Thymus (tissue), 14 donors: ENCODE measurements at places on chromosomes 7 and 10.

DNA sequence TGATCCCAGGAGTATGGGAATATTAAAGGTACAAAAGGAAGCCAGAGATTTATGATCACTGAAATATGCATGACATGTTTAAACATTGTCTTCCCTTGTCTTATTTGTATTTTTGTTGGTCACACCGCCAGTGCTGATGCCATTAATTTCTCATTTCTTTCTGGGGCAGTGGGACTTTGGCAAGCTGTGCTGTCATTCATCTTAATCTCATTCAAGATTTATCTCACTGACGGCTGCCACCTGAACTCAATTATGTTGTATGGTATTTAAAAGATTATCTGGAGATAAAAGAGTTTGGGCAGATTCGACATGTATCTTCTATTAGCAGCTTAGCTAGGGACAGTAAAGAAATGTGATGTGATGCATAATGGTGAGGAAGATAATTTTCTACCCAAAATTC, 284.9 kb upstream of the PLXDC2 start:
- no peak overlapping the region for H3K4me3 ChIP-seq
- H3K27ac ChIP-seq = no peak overlapping the region
- DNase-seq = no peak
- no peaks in the 10 kb centered on the region for H3K36me3 ChIP-seq
- no peaks in the 10 kb centered on the region for H3K27me3 ChIP-seq
- H3K4me1 ChIP-seq = no peaks in the 10 kb centered on the region

- no peaks in the 10 kb centered on the region for H3K36me3 ChIP-seq
- H3K4me1 ChIP-seq = no peaks in the 10 kb centered on the region
These were observed at the start of gene COL1A2 for GRCh38 chr7:94394437-94395140. COL1A2 (plus strand) TSS chr7:94394895; CDS start chr7:94395032, 137 bp downstream.

DNA sequence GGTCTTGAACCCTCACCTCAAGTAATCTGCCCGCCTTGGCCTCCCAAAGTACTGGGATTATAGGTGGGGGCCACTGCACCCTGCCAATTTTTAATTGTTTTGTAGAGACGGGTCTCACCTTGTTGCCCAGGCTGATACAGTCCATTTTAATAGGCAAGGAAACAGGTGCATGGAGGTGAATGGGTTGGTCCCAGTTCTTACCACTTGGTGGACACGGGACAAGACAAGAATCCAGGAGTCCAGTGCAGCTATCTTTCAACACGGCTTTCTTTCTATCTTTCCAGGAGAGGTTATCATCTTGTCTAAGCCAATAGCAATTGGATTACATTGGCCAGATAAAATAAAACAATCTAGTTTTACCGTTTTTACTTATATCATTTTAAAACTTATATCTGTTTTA, 23.8 kb downstream of the TCF7L2 start:
- peaks cover 2% of the 10 kb centered on the region for H3K27me3 ChIP-seq
- no peak for DNase-seq
- no peak overlapping the region for H3K27ac ChIP-seq

DNA sequence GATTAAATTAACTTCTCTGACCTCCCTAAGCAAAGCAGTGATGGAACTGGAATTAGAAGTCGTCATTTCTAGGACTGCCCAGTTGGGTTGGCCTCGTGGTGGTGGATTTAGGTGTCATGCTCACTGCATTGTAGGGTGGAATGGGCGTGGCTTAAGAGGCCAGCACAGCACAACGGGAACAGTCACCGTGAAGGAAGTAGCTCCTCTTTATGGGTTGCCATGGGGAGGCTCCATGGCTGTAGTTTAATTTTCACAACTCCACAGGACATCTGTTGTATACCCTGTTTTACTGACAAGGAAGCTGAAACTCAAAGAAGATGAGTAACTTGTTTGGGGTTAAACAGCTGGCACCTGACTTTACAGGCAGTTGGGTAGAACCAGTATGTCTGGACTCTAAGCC, 208.3 kb downstream of the CELF2 start:
- H3K27ac ChIP-seq = peak overlapping the region; percentile 66
- DNase-seq = peak; percentile 63
- no peaks in the 10 kb centered on the region for H3K27me3 ChIP-seq
- H3K4me3 ChIP-seq = no peak overlapping the region

GRCh38 chr10:101143345-101143630, 12.2 kb downstream of the TLX1 start:
- H3K4me1 ChIP-seq = no peaks in the 10 kb centered on the region
- no peak overlapping the region for H3K4me3 ChIP-seq
- H3K27me3 ChIP-seq = peaks cover 92% of the 10 kb centered on the region

GRCh38 chr7:55063061-55063460, 44.2 kb downstream of the EGFR start:
- no peak overlapping the region for H3K4me3 ChIP-seq
- no peak for DNase-seq
- no peaks in the 10 kb centered on the region for H3K4me1 ChIP-seq
- H3K27ac ChIP-seq = no peak overlapping the region

- H3K27ac ChIP-seq = no peak overlapping the region
- no peak for DNase-seq
These were observed 46.7 kb upstream of the RHOBTB1 start for GRCh38 chr10:60990663-60991062.

GRCh38 chr10:118342638-118343020, 505 bp upstream of the FAM204A start:
- peaks cover 10% of the 10 kb centered on the region for H3K4me1 ChIP-seq
- peak overlapping the region; percentile 14 for H3K27ac ChIP-seq
- no peak for DNase-seq
- no peaks in the 10 kb centered on the region for H3K27me3 ChIP-seq

DNA sequence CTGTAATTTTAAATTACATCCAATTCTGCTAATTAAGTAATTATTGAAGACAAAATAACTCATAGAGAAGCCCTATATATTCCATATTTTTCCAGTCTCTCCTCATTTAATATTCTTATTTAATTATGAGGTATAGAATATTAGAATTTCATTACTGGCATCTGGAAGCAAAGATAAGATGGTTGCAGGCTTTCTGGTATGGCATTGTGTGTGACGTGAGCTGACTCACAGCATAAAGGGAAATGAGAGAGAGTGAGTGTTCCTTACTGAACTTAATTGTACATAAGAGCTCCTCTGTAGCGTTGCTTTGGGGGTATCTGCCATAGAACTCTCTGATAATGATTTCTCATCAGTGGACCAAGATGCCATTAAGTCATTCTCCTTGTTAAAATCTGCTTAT, 127.4 kb upstream of the TEX47 start:
- no peaks in the 10 kb centered on the region for H3K36me3 ChIP-seq
- H3K27ac ChIP-seq = no peak overlapping the region
- no peaks in the 10 kb centered on the region for H3K27me3 ChIP-seq
- no peaks in the 10 kb centered on the region for H3K4me1 ChIP-seq
- DNase-seq = no peak
